ENCODE measurements at places on chromosomes 6 and 20.

DNA sequence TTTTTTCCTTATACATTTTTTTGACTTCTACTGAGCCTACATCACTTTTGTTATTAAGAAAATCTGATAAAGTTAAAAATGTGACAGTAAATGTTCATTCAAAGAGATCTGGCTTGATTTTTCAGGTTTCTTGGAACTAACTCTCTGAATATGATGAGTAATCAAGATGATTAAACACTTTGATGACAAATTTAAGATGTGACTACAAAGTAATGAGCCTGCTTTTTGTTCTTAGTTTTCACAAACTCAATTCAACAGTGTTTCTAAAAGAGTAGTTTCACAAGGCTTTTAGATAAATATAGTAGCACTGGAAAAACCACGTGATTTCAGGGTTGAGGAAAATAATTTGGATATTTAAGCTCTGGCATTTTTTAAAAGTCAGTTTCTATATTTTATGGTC is 37.9 kb upstream of the HDDC2 start:
- DNase-seq = no peak

GRCh38 chr6:148779142-148779562 is 32.3 kb downstream of the UST start:
- DNase-seq = no peak

DNA sequence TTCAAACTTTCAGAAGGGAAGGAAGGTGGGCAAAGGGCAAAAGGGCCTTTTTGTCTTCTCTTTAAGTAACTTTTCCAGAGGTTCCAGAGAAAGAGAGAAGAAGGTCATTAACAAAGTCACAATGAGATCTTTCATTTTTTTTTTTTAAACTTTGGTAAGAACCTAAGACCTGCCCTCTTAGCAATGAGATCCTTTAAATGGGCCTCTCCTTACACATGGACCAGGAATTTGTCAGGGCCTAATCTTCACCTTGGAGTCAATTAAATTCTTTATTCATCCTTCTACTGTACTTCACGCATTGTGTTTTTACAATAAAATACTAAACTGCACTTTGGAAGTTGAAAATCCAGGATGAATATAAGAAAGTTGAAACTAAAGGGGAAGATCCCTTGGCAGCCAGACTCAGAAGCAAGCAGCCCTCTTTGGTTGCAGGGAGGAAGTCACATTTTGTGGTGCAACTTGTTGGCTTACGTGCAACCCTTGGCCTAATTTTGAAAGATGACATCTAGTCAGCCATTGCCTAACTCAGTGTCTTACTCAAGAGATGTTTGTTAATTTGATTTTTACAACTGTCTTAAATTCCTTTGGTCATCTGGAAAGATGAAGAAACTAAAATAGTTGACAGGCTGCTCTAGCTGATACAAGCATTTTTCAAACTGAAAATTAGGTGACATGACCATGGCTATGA is 11.9 kb upstream of the TMEM170B start:
- DNase-seq = no peak

- no peak for DNase-seq
These were observed 59.6 kb upstream of the SPDEF start for GRCh38 chr6:34615574-34616226.

GRCh38 chr20:3931664-3932063 is 42.5 kb downstream of the PANK2 start:
- no peak for DNase-seq

GRCh38 chr6:4029687-4030086 is 49.2 kb downstream of the FAM217A start:
- DNase-seq = no peak

GRCh38 chr6:142947714-142948480 is 2.9 kb upstream of the HIVEP2 start:
- DNase-seq = no peak

GRCh38 chr6:6057442-6058053 is 50.8 kb upstream of the NRN1 start:
- no peak for DNase-seq

- DNase-seq = no peak
These were observed 622.3 kb upstream of the IMPG1 start for GRCh38 chr6:76694795-76695194.

DNA sequence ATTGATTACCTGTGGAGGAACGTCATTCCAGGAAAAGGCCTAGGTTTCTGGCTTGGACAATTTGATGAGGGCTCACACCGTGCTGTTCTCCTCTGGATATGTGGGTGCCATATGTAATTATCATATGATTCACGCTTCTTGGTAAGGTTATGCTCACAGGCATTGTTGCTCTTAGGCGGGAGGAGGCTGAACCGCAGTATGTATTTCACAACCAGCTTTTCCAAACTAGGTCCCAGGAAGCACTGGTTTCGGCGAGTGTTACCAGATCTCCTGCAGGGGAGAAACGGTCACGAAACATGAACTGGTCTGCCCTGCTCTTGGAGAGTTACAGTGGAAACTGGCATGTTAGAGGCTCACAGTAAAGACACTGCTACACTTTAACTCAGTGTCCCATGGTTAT is 793 bp upstream of the FAM50B start:
- no peak for DNase-seq

DNA sequence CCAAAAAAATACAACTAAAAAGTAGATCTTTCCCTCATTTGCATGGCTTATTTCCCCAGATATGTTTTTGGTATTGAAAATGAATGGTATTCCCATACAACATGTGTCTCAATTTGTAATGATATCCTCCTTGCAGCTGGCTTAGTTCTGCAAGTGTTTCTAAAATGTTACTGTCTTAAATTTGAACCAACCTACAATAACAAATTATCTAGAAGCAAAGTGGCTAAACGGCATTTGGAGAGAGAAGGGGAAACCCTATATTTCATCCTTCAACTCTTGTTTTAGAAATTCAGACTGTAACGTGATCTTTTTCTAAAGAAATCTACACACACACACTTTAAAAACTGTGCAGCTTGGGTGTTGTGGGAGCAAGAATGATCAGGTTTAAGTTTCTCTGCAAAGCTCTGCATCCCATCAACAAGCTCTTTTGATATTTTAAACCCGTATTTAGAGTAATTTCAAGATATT is 153.0 kb downstream of the SOBP start:
- DNase-seq = no peak

DNA sequence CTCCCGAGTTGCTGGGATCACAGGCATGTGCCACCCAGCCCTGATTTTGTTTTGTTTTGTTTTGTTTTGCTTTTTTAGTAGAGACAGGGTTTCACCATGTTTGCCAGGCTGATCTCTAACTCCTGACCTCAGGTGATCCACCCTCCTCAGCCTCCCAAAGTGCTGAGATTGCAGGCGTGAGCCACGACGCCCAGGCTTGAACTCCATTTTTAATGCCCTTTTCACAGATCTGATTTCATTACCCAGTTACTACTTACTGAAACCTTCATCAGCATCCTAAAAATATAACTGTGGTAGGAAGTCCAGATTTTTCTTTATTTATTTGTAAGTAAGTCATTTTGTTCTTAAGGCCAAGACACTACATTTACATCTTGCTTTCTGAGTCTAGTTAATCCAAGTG is 64.0 kb downstream of the HDDC2 start:
- no peak for DNase-seq

- DNase-seq = no peak
These were observed 24.5 kb downstream of the HLA-F start for GRCh38 chr6:29747688-29748250.

DNA sequence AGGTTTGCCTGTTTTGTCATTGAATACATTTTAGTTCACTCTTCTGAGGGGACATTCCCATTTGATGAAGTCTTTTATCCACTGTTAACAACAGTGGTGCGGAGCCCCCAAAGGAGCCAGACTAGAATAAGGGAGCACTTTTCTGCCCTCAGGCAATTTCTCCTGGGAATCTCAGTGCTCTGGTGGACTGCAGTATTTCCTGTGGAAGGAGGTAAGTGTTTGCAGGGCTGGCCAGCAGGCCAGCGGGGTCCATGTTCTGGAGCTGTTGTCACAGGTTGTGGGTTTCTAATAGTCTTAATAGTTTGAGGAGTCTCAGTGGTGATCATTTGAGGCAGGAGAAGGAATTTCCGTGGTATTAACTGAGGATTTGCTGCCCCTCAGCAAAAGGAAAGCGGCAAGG is 83.5 kb downstream of the ASXL1 start:
- DNase-seq = no peak

- DNase-seq = no peak
These were observed 94.1 kb upstream of the KCNG1 start for GRCh38 chr20:51116765-51117686.

DNA sequence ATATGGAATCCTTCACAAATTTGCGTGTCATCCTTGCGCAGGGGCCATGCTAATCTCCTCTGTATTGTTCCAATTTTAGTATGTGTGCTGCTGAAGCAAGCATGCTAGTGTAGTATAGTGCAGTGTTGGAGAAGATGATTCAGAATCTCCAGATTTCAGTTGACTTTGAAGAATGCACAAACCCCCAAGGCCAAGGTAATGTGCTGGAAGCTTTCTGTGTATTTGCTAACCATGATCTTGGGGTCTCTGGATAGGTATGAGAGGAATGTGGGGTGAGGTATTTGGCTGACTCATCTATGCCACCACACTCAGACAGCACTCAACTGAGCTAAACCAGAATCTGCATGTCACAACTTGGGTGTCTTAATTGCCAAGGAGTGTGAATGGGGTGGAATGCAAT is 42.6 kb upstream of the DEK start:
- no peak for DNase-seq

GRCh38 chr20:46488451-46488850 is 24.9 kb downstream of the ZNF334 start:
- no peak for DNase-seq

Measured in activated CD4-positive, alpha-beta T cell treated with anti-CD3 and anti-CD28 coated beads for 1 hour (primary cell).